Ascending aorta (tissue), 2 donors: ENCODE measurements at places on chromosomes 7 and 10.

- DNase-seq, result no peak
These were observed 470.7 kb upstream of the AKR1E2 start for GRCh38 chr10:4355350-4355749.

DNA sequence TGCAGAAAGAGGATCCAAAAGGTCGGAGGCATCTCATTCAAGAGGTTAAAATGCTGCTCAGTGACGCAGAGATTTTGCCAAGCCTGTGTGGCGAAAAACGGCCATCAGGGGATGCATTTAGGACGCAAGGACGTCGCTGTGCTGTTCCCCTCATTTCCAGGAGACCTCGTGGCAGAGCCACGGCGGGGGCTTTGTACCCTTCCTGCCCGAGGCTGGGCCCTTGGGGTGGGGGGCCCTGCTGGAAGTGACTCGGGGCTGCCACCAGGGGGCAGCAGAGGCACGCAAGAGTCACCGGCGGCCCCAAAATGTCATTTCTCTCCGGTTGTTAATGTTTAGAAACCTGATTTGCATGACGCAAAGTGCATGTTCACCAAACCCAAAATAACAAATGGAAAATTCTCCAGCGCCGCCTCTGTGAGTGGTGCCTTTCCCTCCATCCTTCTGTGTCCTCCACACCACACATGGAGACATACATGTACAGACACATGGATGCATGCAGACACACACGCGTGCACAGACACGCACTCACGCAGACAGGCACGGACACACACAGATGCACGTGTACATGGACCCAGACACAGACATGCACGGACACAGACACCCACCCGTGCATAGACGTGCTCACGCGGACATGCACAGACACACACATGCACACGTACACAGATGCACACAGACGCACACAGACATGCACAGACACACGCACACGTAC lies 51.0 kb upstream of the NKX6-2 start:
- peak; percentile 54 for DNase-seq

DNA sequence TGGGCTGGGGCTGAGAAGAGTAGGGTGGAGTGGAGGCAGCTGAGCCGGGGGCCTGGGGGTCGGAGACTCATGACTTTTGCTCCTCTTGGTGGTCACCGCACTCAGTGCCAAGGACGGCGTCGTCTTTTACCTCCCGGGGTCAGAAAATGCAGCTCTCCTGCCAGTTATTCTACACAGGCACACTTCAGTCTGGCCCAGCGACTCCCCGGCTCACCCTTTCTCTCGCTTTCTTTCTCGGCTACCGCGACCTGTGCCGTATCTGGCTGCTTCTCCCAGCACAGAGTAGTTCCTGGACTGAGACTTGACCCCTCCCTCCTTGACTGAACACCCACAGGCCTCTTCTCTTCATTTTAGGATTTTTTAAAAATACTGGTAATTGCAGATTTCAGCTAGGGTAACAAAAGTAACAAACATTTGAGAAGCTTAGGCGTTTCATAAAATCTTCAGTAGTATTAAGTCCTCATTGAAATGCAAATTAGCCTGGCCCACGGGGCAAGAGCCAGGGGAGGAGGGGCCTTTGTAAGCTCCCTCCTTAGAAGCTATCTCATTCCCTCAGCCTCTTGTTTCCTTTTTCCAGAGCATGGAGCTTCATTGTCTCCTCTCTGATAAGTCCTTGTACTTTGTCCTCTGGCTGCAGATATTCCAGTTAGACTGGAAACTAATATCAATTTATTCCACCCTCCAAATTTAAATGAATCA lies 1.1 kb upstream of the PRLHR start:
- DNase-seq, result no peak

- no peak for DNase-seq
These were observed 25.7 kb downstream of the HTR7 start for GRCh38 chr10:90832111-90832510.

GRCh38 chr10:19451937-19452336 lies 364.3 kb upstream of the PLXDC2 start:
- no peak for DNase-seq

- DNase-seq, result no peak
These were observed 85.2 kb downstream of the WNT2 start for GRCh38 chr7:117237646-117238045.

- no peak for DNase-seq
These were observed 257.2 kb downstream of the GFRA1 start for GRCh38 chr10:116015583-116016333.

- no peak for DNase-seq
These were observed 27.9 kb downstream of the LRRC20 start for GRCh38 chr10:70354556-70354955.

DNA sequence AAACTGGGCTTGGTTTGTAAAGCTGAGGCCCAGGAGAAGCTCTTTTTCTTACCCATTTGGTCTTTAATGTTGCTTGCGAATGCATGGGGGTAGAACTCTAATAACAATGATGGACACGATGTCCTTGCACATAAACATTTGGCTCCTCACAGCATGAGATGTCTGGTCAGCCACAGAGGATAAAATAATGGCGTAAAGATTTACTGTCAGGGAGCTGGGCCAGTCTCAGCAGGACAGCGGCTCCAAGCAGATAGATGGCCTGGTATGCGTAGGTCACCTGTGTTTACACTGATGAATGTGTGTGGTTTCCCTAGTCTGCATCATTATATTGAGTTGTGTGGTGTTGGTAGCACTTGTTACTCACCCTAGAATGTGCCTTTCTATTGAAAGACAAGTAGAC lies 537.4 kb downstream of the CNTNAP2 start:
- DNase-seq, result no peak

DNA sequence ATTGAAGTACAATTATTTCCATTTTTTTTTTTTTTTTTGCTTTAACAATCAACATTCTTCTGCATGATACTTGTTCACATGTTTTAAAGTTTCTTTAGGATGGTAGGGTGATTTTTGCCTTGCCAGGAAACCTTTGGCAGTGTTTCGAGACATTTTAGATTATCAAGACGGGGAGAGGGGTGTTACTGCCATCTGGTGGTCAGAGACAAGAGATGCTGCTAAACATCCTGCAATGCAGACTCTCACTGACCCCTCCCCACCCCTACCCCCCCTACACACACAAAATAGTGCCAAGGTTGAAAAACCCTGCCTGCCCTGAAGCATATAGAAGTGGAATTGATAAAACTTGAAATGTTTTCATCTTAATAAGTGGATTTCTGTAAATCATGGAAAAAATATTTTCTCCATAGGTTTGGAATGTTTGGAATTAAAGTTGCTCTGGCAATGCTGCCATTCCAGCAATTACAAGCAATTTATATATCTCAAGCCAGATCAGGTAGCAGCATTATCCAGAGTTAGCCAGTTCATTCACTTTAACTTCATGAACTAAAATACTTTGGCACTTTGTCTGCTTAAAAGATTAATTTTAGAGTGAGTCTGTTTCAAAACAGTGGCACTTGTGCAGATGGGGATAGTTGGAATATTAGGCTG lies 62.1 kb downstream of the SDHAF3 start:
- no peak for DNase-seq

DNA sequence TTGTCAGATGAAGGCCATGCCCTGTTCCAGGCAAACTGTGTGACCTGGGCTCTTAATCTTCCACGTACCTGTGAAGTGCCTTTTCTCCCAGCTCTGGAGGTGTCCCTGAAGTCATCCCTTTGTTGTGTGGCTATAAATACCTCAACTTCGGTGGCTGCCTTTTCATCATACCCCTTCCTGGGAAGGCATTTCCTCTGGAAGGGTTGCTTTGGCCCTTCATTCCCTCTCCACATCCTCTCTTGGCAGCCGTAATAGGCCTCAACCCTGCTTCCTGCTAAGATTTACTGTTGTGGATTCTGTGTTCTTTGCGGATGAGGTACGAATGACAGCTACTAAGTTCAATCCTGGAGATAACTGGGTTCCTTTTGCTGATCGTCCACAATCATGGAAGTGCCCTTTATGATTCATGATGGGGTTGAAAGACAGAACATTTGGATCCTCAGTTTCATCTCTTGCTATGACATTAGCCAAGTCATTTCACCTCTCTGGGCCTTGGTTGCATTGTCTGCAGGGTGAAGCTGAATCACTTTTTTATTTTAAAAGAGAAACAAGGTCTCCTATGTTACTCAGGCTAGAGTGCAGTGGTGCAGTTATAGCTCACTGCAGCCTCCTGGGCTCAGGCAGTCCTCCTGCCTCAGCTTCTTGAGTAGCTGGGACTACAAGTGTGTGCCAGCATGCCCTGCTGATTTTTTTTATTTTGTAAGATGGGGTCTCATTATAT lies 23.6 kb downstream of the FKBP6 start:
- DNase-seq, result no peak

- no peak for DNase-seq
These were observed 3.9 kb downstream of the C10orf62 start for GRCh38 chr10:97593421-97593820.

DNA sequence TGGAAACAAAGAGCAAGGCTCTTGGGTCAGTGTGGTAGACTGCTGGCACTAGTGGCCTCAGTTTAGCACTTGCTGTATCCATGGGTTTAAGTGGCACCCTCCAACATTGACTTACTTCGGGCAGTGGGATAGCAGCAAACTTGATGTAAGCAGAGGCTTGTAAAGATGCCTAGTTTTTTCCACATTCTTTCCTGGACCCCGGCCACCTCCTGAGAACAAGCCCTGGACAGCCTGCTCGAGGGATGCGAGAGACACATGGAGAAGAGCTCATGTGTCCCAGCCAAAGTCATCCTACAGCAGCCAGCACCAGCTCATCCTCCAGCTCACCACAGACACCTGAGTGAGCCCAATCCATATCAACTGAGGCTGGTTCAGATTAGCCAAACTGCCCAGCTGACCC lies 142.7 kb upstream of the PCBD1 start:
- DNase-seq, result no peak

- no peak for DNase-seq
These were observed 1012.4 kb upstream of the C7orf33 start for GRCh38 chr7:147578196-147578595.

GRCh38 chr10:18659819-18660535 lies 746 bp downstream of the ARL5B start:
- DNase-seq, result no peak

DNA sequence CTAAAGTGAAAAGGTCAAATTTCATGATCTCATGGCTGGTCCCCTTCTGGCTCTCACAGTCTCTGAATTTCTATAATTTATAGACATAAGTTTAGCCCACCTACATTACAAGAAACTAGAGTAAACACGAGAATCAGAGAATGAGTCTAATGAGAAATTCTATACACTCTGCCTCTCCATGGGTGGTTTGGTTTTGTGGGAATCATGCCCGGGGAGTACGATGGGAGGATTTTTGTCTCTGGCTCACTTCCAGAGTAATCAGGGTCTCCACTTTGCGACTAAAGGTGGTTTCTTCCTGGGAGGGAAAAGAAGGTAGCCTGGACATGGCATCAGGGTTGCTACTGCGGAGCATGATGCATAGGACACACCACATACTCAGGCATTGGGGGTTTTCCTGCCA lies 69.7 kb downstream of the MRC1 start:
- no peak for DNase-seq

DNA sequence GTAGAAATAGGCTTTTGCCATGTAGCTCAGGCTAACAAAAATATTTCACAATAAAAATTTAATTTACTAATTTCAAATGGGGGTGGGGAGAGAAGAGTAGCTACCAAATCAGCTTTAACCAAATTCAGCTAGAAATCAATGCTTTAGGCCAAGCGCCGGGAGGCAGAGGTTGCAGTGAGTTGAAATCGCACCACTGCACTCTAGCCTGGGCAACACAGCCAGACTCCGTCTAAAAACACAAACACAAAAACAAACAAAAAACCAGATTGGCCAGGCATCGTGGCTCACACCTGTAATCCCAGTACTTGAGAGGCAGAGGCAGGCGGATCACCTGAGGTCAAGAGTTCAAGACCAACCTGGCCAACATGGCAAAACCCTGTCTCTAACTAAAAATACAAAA lies 9.4 kb downstream of the UBE2H start:
- no peak for DNase-seq

GRCh38 chr7:102991540-102992214 lies 78.9 kb downstream of the LRRC17 start:
- no peak for DNase-seq

GRCh38 chr10:110643653-110644597 lies at the start of gene RBM20:
Gene RBM20, plus strand, starts transcription at chr10:110644336. Its CDS starts 119 bp downstream, at chr10:110644455.
- DNase-seq, result no peak

DNA sequence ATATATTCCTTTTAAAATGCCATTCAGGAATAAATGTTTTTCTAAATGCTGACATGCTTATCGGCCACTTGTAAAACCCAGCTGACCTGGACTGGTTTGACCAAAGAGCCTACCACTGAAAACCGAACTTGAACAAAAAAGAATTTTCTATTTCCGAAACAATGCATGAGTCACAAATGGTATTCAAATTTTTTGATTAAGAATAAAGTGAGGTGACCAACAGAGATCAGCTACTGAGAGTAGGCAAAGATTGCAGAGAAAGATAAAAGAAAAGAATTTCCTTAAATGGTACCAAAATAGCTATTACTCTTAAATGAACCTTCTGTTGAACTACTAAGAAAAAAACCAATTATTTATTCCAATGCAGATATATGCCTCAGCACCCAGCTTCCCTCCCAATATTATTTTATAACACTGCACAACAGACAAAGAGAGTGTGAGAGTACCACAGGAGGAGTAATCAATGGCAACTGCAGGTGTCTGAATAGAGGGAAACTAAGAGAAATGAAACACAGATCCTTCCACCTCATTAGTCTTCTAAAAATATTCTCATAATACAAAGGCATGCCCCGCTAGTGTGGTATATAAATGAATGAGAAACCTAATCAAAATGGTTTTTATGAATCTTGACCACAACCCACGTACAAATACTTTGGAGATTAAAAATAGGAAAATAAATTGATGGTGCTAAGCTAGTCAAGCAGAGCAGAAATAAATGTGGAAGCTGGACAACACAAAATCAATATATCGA lies 20.1 kb downstream of the OSBPL3 start:
- no peak for DNase-seq

- no peak for DNase-seq
These were observed 68.7 kb downstream of the MBL2 start for GRCh38 chr10:52703898-52704297.

DNA sequence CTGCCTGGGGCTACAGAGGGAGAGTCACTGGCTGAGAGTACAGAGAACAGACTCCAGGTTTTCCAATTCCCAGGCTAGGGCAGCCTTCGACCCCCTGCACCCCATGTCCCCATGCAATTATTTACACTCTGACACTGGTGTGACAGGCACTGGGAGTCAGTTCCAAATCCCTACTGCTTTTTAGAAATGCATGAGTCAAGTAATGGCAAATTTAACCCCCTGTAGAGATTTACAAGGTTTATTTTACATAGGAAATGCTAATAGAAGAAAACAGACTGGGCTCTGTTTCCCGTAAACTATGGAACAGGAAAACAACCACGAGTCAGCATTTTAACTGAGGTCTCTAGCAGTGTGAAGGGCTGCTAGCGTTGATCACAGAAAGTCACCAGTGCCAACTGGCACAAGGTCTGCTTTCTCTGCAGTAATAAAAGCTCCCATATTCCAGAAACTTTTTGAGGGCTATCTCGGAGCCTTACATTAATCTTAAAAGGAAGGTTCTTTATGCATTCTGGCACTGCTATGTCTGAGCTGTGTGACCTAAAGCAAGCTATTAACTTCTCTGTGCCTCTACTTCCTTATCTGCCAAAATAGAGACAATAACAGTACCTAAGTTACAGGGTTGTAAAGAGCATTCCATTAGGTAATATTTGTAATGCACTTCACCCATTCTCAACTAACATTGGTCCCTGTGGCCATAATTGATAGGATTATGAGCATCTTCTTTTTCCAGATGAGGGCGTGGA lies 28.2 kb downstream of the NOD1 start:
- no peak for DNase-seq
